Stimulated activated CD8-positive, alpha-beta memory T cell treated with anti-CD3 and anti-CD28 coated beads, Interleukin-15, amount 100 ng/mL, for 1 hour (primary cell): ENCODE measurements at places on chromosomes 13 and 19.

DNA sequence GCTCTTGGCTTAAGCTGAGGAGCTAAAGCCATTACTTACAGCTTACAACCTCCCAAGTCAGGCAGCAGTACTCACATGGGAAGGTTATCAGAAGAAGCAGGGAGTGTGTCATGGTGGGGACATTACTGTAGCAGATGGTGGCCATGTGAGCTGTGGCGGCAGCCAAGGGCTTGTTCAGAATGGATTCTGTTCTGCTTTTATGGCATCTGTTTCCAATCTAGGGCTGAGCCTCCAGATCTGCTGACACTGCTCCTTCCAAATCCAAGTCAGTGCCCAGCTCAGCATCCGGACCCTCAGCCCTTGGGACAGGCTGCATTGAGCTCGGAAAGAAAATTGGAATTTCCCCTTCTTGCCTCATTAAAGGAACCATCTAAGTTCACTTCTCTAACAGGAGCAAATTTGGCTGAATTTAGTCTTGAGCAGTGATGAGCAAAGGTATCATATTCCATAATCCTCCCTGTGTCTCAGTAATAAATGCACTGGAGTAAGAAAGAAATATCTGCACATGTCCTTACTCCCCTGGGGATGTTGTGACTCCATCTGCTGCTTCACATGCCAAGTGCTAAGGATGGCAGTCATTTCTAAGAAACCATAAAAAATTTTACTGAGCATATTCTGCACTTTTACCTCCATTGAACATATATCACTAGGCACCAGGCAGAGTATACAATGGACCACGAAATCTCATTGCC is 73.9 kb downstream of the KCTD12 start:
- no peak for DNase-seq

- no peak for DNase-seq
These were observed 27.2 kb downstream of the ATP4B start for GRCh38 chr13:113630804-113631203.

- no peak for DNase-seq
These were observed 32.8 kb downstream of the GSX1 start for GRCh38 chr13:27825072-27825471.

DNA sequence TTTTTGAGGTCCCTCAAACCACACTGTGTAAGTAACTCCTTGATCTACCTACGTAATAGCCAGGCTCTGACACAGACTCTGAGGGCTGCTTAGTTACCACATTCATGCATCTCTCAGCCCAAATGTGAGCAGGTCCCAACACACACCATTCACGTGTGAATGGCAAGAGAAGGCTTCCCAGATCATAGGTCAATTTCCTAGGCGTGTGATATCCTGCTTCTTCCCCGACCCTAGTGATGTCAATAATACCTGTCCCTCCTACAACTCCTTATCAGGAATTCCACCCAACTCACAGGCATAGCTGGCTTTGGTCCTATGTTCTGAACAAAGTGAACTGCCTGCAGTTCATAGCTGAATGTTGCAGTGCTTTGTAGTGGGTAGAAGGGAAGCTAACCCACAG is 334.5 kb downstream of the RFC3 start:
- no peak for DNase-seq

GRCh38 chr19:1648459-1648849 is 4.0 kb downstream of the TCF3 start:
- no peak for DNase-seq

DNA sequence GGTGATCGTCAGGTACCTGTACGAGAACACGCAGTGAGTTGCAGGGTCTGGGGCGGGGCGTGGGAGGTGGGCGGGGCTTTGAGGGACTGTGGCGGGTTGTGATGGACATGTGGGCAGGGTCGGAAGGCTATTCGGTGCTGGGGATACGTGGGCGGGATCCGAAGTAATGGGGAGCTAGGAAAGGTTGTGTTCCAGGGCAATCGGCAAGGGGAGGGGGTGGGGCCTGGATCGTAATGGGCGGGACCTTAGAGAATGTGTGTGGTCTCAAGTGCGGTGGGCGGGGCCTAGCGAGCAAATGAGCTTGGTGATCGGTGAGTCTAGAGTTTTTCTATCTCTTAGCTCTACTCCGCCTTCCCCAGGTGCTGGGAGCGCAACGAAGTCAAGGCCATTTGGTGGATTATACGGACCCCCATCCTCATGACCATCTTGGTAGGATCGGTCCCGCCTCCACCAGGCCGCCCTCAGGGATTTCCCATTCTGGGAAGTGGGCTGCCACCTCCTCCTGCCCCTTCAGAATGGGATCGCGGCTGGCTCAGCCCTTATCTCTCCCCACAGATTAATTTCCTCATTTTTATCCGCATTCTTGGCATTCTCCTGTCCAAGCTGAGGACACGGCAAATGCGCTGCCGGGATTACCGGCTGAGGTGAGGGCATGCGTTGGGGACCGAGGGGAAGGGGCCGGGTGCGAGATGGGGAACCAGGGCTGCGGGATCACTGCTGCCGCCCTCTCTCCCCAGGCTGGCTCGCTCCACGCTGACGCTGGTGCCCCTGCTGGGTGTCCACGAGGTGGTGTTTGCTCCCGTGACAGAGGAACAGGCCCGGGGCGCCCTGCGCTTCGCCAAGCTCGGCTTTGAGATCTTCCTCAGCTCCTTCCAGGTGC is 9.6 kb downstream of the GIPR start:
- DNase-seq, result peak; percentile 61

DNA sequence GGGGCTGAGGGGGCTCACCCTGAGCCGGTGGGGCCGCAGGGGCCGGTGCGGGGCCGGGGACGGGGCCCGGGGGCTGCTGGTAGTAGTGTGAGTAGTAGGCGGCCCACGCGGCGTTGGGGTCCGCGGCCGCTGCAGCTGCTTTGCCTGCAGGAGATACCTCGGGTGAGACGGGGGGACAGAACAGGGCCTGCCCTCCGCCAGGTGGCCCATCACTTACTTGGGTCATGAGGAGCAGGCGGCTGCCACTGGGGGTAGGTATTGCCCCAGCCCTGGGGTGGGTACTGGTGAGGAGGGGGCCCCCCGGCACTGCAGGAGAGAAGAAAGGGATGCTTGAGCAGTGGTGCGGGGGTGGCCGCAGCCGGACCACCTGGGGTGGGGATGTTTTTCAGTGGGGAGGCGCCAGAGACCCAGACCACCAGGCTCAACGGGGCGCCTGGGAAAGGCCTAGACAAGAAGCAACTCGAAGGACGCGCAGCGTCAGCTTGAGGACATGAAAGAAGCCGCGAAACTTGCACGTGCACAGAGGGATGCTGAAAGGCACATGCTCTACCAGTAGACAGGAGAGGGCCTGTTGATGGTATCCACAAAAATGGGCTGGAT is 8.9 kb downstream of the KHSRP start:
- DNase-seq, result no peak

DNA sequence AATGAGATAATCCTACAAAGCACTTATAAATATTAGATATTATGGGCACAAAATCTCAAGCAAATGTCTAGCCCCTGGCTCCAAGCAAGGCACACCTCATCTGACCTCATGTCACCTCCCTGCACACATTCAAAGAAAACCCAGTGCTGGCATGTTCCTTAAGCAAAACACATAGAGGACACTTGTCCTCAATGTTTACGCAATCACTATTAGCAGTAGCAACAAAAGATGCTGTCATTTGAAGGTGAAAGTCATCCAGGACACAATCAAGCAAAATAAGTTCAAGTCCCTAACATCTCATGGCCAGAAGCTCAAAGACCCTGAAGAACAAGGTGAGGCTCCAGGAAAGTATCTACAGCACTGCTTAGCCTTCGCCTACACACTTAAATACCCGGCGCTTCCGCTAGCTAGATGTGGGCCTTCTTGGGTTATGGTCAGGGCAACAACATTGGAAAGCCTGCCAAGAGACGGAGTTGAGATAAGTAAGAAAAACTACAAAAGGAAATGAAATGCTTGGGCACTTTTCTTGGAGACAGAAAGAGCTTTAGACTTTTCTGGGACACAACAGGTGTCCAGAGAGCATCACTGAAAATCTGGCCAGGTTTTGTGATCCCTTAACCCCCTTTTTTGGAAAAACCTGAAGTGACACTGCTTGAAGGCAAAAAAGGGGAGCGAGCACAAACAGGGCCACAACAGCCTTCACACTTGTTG is 85.7 kb downstream of the FOXO1 start:
- DNase-seq, result no peak

DNA sequence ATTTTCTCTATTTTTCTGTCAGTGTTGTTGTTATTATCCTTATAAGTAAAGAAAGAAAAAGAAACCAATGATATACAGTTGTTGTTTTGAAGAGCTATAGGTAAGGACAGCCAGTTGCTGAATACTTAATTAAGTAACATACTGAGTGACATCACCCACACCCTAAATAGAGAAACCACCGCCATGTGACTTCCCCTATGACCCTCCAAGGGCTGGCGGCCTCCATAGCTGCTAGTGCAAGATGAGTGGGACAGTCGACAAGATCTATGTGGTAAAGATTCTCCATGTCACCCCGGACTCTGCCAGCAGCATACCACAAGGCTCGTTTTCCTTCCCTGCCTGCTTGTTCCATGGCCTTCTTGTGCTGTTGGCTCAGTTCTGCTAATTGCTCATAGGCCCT is 221.1 kb downstream of the DNAJC15 start:
- no peak for DNase-seq
